ENCODE measurements at places on chromosomes 1 and 21.

DNA sequence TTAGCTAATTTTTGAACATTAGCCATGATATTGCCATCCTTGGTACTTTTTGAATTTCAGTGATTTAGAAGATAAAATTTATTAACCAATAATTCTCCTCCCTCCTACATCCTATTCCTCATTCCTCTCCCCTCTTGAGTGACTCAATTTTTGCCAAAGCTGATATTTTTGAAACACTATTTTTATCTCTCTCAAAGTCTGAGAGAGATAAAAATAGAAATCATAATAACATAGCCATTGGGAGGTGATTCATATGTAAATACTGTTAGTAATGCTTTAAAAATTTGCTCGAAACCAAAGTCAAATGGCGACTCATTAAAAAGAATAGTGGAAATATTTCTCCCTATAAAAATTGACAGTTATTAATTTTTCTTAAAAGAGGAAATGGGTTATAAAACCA, 97.4 kb downstream of the PATJ start:
- DNase-seq = no peak

GRCh38 chr1:150093805-150094204, 26.2 kb downstream of the VPS45 start:
- DNase-seq = no peak

GRCh38 chr21:42779431-42779861, 99.9 kb downstream of the WDR4 start:
- DNase-seq = no peak

GRCh38 chr1:156391701-156392100, 22.7 kb downstream of the RHBG start:
- no peak for DNase-seq

Measured in NCI-H774 (cell line).